ENCODE measurements at places on chromosomes 13 and 19. TPM values are rescaled to one million over a fixed set of nuclear protein-coding genes. Genes with fewer than 3 reads are reported as not detected.

The TSC22D1 gene
- 119 TPM for total RNA-seq

The IGFL2 gene
- not detected for total RNA-seq

The ZNF761 gene
- total RNA-seq = 10.0 TPM

The GNA15 gene
- not detected for total RNA-seq

The RFPL4A gene
- not detected for total RNA-seq

The FBXO27 gene
- 4.9 TPM for total RNA-seq

The ADGRE2 gene
- total RNA-seq = not detected

The FOXA3 gene
- total RNA-seq = not detected

The ZNF211 gene
- total RNA-seq = 23.4 TPM

The WTIP gene
- total RNA-seq = 17.0 TPM

The EEF1AKMT1 gene
- total RNA-seq = 14.4 TPM

The RFXAP gene
- total RNA-seq = 13.9 TPM

The GFY gene
- total RNA-seq = not detected

Measured in neural crest cell (in vitro differentiated cells).